ENCODE measurements at places on chromosomes 2 and 18.

GRCh38 chr2:3465328-3465727, 54.0 kb downstream of the ADI1 start:
- H3K27me3 ChIP-seq = no peaks in the 10 kb centered on the region
- H3K36me3 ChIP-seq = peaks cover 59% of the 10 kb centered on the region
- H3K4me3 ChIP-seq = no peak overlapping the region
- no peak for DNase-seq

DNA sequence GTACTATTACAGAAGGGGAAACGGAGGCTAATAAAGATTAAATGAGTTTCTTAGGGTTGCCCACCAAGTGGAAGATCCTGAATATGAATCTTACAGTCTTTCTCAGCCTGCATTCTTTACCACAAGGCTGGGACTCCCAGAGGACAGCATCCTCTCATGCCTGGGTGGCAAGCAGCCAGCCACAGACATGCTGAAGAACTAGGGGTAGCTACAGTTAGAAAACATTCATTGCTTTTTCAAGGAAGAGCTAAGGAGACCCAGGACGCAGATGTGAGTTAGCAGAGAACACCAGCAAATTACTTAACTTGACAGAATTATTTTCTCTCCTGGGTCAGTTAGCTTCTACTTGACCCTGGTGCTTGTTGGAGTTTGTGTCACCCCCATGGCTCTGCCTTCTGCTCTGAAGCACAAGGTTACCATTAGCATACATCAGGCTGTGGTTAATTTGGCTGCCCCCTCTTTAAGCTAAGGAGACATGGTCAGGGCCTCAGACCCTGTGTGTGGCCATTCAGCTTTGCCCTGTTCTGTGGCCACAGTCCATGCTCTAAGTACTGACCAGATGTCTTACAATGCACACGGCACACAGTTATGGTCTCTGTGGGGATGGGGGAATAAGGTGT, 132.3 kb upstream of the TNP1 start:
- no peak overlapping the region for H3K27ac ChIP-seq
- H3K4me1 ChIP-seq = no peaks in the 10 kb centered on the region
- no peaks in the 10 kb centered on the region for H3K27me3 ChIP-seq
- no peak for DNase-seq

- H3K27ac ChIP-seq = no peak overlapping the region
- peaks cover 3% of the 10 kb centered on the region for H3K27me3 ChIP-seq
- H3K4me1 ChIP-seq = no peaks in the 10 kb centered on the region
- no peak overlapping the region for H3K4me3 ChIP-seq
- no peaks in the 10 kb centered on the region for H3K36me3 ChIP-seq
Measured at GRCh38 chr2:100494712-100495111, 24.4 kb downstream of the NMS start.

- no peak for DNase-seq
- H3K36me3 ChIP-seq = no peaks in the 10 kb centered on the region
- no peak overlapping the region for H3K27ac ChIP-seq
- H3K4me3 ChIP-seq = no peak overlapping the region
- H3K4me1 ChIP-seq = no peaks in the 10 kb centered on the region
Measured at GRCh38 chr2:54512663-54513362, 56.7 kb downstream of the SPTBN1 start.

DNA sequence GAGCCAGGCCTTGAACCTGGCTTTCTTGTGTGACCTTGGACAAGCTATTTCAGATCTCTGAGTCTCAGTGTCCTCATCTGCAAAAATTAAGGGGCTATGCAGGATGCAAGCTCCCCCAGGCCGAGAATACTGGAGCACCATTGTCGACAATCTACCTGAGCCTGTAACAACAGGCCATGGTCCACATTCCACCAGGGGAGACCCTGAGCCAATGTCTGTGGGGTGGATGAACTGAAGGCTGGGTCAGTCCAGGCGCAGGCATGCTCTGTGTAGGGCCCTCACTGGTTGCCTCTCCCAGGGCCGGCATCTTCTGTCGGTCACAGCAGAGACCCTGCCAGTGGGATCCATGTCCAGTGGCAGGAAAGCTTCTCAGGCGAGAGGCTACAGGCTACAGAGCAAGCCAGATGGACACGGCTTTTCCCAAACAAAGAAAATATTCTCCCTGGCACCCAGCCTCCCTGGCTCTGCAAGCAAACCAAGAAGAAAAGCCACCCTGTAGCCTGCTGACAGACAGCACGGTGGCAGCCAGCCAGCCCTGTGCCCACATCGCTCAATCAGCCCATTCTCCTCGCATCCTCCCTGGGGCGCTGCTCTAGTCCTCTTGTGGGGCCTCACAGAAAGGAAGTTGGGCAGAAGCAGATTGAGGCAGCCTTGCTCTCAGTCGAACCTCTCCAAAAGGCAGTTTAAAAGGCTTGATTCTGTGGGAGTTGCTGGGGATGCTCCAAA, 48.7 kb upstream of the FZD7 start:
- no peaks in the 10 kb centered on the region for H3K27me3 ChIP-seq
- H3K27ac ChIP-seq = no peak overlapping the region
- no peak for DNase-seq
- H3K36me3 ChIP-seq = no peaks in the 10 kb centered on the region
- H3K4me1 ChIP-seq = no peaks in the 10 kb centered on the region
- no peak overlapping the region for H3K4me3 ChIP-seq

- H3K27me3 ChIP-seq = no peaks in the 10 kb centered on the region
- no peaks in the 10 kb centered on the region for H3K36me3 ChIP-seq
- no peak overlapping the region for H3K4me3 ChIP-seq
- no peak for DNase-seq
- H3K4me1 ChIP-seq = no peaks in the 10 kb centered on the region
- H3K27ac ChIP-seq = no peak overlapping the region
Measured at GRCh38 chr18:46140173-46140572, 36.0 kb downstream of the HAUS1 start.

- no peak for DNase-seq
- H3K27me3 ChIP-seq = no peaks in the 10 kb centered on the region
- H3K36me3 ChIP-seq = no peaks in the 10 kb centered on the region
- H3K4me1 ChIP-seq = no peaks in the 10 kb centered on the region
Measured at GRCh38 chr2:187994464-187995331, 297.0 kb upstream of the GULP1 start.

- no peaks in the 10 kb centered on the region for H3K36me3 ChIP-seq
- no peak for DNase-seq
- H3K27me3 ChIP-seq = no peaks in the 10 kb centered on the region
Measured at GRCh38 chr2:1988049-1988448, 243.7 kb upstream of the PXDN start.

GRCh38 chr2:98269274-98269673, 77.0 kb upstream of the CNGA3 start:
- H3K4me1 ChIP-seq = no peaks in the 10 kb centered on the region
- peak; percentile 37 for DNase-seq
- no peaks in the 10 kb centered on the region for H3K36me3 ChIP-seq
- no peak overlapping the region for H3K27ac ChIP-seq
- no peak overlapping the region for H3K4me3 ChIP-seq

DNA sequence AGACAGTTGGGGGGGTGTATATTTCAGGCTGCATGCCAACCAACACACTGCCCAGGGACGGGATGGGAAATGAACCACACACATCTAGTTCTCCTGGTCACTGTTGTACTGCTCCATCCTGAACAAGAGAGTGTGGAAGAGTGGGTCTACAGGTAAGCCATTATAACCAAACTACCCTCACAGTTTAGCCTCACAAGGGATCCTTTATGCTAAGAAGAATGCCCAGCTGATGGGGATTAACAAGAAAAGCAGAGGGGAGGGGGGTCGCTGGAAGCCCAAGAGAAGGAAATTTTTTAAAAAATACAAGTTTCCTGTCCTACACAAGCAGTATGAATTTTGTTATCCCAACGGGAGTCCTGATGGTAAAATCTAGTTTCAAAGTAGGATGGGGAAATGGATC, 16.1 kb downstream of the SPRED2 start:
- no peak overlapping the region for H3K27ac ChIP-seq
- no peaks in the 10 kb centered on the region for H3K4me1 ChIP-seq
- no peak overlapping the region for H3K4me3 ChIP-seq
- DNase-seq = no peak
- no peaks in the 10 kb centered on the region for H3K27me3 ChIP-seq

- H3K27me3 ChIP-seq = no peaks in the 10 kb centered on the region
- no peaks in the 10 kb centered on the region for H3K4me1 ChIP-seq
- H3K36me3 ChIP-seq = no peaks in the 10 kb centered on the region
- DNase-seq = no peak
- no peak overlapping the region for H3K4me3 ChIP-seq
Measured at GRCh38 chr18:58562146-58562998, 66.5 kb downstream of the ALPK2 start.

GRCh38 chr2:102736110-102736409, 25.8 kb upstream of the TMEM182 start:
- no peaks in the 10 kb centered on the region for H3K27me3 ChIP-seq
- peaks cover 6% of the 10 kb centered on the region for H3K36me3 ChIP-seq
- peak overlapping the region; percentile 64 for H3K27ac ChIP-seq
- no peak for DNase-seq
- H3K4me3 ChIP-seq = peak overlapping the region; percentile 97
- peaks cover 27% of the 10 kb centered on the region for H3K4me1 ChIP-seq

GRCh38 chr2:120825370-120826259, 89.9 kb downstream of the GLI2 start:
- no peak overlapping the region for H3K27ac ChIP-seq
- no peaks in the 10 kb centered on the region for H3K4me1 ChIP-seq
- no peak for DNase-seq
- H3K27me3 ChIP-seq = no peaks in the 10 kb centered on the region

- H3K4me1 ChIP-seq = no peaks in the 10 kb centered on the region
- H3K27ac ChIP-seq = no peak overlapping the region
- DNase-seq = no peak
- H3K36me3 ChIP-seq = no peaks in the 10 kb centered on the region
- peaks cover 3% of the 10 kb centered on the region for H3K27me3 ChIP-seq
Measured at GRCh38 chr2:174544156-174544555, 53.4 kb downstream of the WIPF1 start.

- H3K27me3 ChIP-seq = no peaks in the 10 kb centered on the region
- H3K4me1 ChIP-seq = no peaks in the 10 kb centered on the region
- H3K4me3 ChIP-seq = no peak overlapping the region
- H3K36me3 ChIP-seq = no peaks in the 10 kb centered on the region
- H3K27ac ChIP-seq = no peak overlapping the region
- no peak for DNase-seq
Measured at GRCh38 chr2:203045867-203046266, 31.2 kb downstream of the NBEAL1 start.

- DNase-seq = no peak
- no peaks in the 10 kb centered on the region for H3K36me3 ChIP-seq
- no peak overlapping the region for H3K27ac ChIP-seq
- peaks cover 6% of the 10 kb centered on the region for H3K27me3 ChIP-seq
- no peak overlapping the region for H3K4me3 ChIP-seq
Measured at GRCh38 chr2:222734703-222735014, 63.2 kb downstream of the MOGAT1 start.

- DNase-seq = no peak
- no peak overlapping the region for H3K27ac ChIP-seq
- no peaks in the 10 kb centered on the region for H3K4me1 ChIP-seq
- H3K36me3 ChIP-seq = no peaks in the 10 kb centered on the region
- no peaks in the 10 kb centered on the region for H3K27me3 ChIP-seq
Measured at GRCh38 chr2:45253151-45253550, 243.9 kb upstream of the SIX2 start.

DNA sequence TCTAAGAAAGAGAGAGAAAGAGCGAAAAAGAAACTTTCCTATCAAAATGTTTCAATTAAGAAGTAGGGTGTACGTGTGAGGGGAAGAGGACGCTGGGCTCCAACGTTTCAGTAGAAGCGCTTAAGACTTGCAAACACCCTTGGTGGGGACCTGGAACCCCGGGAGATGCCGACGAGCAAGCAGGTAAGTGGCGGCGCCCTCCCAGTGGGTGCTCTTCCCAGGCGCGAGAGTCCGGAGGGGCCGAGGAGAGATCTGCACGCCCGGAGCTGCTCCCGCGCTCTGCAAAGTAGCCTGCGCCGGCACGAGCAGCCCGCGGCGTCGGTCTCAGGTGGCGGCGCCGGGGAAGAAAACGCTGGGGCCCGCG, 678 bp upstream of the OTX1 start:
- no peaks in the 10 kb centered on the region for H3K36me3 ChIP-seq
- peaks cover 68% of the 10 kb centered on the region for H3K4me1 ChIP-seq
- no peak overlapping the region for H3K27ac ChIP-seq

GRCh38 chr18:48784656-48785055, 166.1 kb downstream of the SMAD7 start:
- no peak for DNase-seq
- peak overlapping the region; percentile 34 for H3K4me3 ChIP-seq
- peaks cover 14% of the 10 kb centered on the region for H3K4me1 ChIP-seq
- no peaks in the 10 kb centered on the region for H3K27me3 ChIP-seq

- no peaks in the 10 kb centered on the region for H3K27me3 ChIP-seq
- H3K4me3 ChIP-seq = no peak overlapping the region
- no peak overlapping the region for H3K27ac ChIP-seq
Measured at GRCh38 chr2:238571661-238572372, 145.1 kb downstream of the ASB1 start.

DNA sequence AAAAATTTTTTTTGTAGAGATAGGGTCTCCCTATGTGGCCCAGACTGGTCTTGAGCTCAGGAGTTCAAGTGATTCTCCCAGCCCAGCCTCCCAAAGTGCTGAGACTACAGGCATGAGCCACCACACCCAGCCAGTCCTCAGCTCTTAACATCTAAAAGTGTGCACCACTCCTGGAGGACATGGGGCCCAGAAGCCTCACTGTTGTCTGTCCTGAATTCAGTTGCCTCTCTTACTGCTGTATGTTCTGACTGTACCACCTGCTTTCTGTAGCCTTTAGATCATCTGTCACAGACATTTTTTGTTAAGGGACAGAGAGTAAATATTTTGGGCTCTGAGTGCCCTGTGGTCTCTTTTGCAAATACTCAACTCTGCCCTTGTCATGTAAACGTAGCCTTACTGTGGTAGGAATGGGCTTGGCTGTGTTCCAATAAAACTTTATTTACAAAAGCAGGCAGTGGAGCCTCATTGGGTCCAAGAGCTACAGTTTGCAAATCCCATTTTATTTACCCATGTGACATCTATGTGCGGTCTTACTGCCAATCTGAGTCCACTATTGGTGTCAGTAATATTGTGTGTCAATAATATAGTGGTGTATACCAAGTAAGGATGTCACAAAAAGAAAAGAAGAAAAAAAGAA, 38.1 kb downstream of the TMEM37 start:
- no peak overlapping the region for H3K4me3 ChIP-seq
- H3K27ac ChIP-seq = no peak overlapping the region
- H3K36me3 ChIP-seq = no peaks in the 10 kb centered on the region
- DNase-seq = no peak
- H3K4me1 ChIP-seq = no peaks in the 10 kb centered on the region

DNA sequence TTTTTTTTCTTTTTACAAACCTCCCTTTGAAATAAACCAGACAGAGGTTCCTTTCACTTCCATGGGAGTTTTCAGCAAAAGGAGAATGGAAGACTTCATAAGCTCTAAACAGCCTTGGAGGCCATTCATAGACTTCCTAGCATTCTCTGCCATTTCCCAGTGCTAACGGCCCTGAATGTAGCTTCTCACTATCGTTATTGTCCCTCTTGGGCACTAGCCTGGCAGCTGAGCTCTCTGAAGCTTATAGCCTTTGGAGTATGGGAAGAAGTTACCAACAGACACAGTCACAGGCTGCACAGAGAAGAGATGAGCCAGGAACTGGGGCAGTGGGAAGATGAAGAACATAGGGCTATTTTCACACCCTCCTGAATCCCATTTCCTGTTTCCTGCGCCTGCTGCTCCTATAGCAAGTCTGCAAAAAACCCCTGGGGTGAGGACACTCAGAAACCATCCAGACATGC, 29.1 kb upstream of the EPC2 start:
- H3K36me3 ChIP-seq = no peaks in the 10 kb centered on the region
- H3K27ac ChIP-seq = no peak overlapping the region
- no peak overlapping the region for H3K4me3 ChIP-seq
- DNase-seq = no peak
